ENCODE measurements at places on chromosomes 4 and X.

DNA sequence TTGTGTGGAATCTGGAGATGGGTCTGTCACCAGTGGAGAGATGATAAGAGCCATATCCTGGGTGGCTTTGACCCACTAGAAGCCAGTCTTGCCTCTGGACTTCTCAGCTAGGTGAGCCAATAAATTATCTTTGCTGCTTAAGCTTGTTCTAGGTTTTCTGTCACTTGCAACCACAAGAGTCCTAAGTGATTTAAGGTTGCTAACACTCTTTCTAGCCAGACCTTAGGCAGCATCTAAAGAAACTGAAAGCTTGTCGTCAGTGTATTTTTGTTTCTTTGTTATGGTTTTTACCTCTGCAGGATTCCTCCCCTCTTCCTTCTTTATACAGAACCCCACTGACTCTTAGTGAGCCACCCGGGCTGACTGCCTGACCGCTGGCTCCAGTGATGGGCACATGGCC is 37.1 kb upstream of the STIM2 start:
- no peak for DNase-seq

DNA sequence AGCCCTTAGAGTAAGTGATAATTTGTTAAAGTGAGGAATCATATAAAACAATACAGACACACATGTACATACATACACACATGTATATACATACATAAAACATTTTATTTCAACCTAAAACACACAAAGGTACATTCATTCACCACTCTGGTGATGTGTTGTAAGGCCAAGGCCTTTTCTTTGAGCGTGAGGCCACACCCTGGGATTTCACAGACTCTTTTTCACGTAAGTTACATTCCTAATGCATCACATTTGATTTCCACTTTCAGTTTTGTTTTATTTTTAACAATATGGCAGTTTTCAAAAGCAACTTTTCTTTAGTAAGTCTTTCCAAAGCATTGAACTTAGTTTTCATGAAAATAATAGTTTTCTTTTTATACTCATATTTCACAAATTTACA is 170.7 kb downstream of the COL4A6 start:
- no peak for DNase-seq

GRCh38 chr4:82543131-82543530 is 18.7 kb downstream of the TMEM150C start:
- DNase-seq = no peak

GRCh38 chrX:47941423-47941822 is 62.4 kb downstream of the ZNF182 start:
- no peak for DNase-seq

GRCh38 chr4:18127030-18127429 is 105.5 kb upstream of the LCORL start:
- no peak for DNase-seq

DNA sequence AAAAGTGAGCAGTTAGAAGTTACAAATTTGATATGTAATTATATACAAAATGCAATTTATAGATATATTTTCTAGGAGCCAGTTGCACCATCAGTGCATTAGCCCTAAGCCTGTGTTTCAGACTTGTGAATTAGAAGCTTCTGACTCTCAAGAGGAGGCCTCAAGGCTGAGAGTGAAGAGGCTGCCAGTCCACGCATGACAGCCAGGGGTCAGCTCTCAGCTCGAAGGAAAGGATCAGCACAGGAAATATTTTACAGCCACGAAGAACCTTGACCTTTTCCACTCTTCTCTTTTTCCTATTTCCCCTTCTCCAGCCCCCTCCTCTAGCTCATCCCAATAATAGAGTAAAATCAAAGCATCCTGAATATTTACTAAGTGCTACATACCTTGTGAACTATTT is 642.4 kb downstream of the TRIML1 start:
- peak; percentile 0 for DNase-seq

DNA sequence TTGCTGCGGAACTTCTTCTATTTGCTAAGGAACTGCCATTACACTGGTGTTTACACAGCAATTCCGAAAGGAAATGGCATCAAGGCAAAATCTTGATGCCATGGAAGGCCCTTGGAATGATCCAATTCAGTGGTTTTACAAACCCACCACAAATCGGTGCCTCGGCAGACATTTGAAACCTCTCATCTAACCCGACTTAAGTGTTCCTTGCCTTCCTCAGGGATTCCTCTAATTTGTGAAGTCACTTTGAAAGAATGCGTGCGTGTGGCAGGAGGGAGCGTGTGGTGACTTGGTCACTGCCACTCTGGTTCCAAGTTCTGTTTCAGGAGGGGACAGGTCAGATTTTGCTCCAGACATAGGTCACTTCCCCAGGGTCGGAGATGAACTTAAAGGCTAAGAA is 4.8 kb downstream of the NOP14 start:
- no peak for DNase-seq

DNA sequence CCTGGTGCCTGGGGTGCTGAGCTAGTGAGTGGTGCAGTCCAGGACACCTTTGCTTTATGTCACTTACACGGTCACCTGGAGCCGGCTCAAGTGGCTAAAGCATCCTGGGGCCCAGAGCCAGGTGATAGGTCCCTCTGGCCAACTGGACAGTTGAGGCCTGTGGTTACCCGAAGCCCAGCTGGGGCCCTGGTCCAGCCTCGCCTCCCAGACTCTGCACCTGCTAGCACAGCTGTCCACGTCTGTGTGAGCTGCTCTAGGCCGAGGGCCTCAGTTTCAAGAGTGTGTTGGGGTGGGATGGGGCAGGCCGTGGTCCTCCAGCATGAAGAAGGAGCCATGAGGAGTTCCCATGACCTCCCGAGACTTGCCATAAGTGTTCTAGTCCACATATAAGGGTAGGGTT is 7.7 kb upstream of the ADD1 start:
- no peak for DNase-seq

DNA sequence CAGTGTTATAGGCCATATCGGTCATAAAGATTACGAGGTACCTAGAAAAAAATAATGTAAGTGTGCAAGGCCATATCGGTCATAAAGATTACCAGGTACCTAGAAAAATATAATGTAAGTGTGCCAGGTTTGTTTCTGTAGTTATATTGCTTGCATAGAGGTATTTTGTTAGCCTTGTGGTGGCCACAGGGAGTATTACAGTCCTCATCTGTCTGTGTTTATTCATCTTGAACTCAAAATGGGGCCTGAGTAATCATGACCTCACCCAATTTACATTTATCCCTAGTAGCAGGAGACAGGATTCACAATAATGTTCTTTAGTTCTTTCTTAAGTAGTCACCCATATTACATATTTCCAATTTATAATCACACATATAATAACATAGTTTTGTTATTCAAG is 459.7 kb downstream of the MID1IP1 start:
- no peak for DNase-seq

DNA sequence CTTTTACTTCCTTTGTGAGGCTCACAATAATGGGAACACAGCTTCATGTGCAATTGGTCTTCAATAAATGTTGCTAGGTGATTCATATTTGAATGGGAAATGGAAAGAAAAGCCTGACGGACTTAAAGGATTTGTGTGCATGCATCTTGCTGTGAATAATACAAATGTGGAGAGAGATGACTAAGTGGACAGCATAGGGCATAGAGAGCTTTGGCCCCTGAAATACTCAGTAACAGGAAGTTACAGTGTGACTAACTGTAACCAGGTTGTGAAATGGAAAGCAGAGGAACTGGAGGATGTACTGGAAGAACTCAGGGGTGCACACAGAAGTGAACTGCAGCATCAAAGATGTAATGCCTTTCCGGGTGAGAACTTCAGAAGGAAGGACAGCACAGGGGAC is 206.7 kb downstream of the MGST2 start:
- DNase-seq = peak; percentile 51

- DNase-seq = no peak
These were observed 38.1 kb upstream of the CLDN24 start for GRCh38 chr4:183360161-183360919.

- DNase-seq = peak; percentile 1
These were observed at the start of gene GPRASP2 for GRCh38 chrX:102712216-102712966. Gene GPRASP2, plus strand, starts transcription at chrX:102712448. Its CDS starts 2,422 bp downstream, at chrX:102714870.

- DNase-seq = no peak
These were observed 40.8 kb downstream of the SLC34A2 start for GRCh38 chr4:25696409-25696808.

DNA sequence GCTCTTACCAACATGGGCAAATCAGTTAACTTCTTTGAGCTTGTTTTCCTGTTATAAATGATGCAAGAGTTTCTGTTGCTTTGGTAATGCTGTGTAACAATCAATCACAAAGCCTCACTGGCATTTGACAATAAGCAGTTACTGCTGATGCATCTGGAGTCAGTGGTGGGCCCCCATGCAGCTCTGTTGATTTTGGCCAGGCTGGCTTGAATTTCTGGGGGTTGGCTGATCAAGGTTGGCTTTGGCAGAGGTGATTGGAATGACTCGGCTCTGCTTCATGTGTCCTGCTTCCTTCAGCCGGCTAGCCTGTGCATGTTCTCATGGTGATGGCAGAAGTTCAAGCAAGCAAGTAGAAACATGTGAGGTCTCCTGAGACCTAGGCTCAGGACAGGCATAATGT is 90.4 kb downstream of the PHEX start:
- no peak for DNase-seq

- DNase-seq = no peak
These were observed 110.9 kb downstream of the HDAC8 start for GRCh38 chrX:72461766-72462165.

GRCh38 chr4:149005191-149005590 is 563.0 kb upstream of the NR3C2 start:
- DNase-seq = no peak

- no peak for DNase-seq
These were observed 23.3 kb upstream of the GUCY1B1 start for GRCh38 chr4:155735496-155735895.

DNA sequence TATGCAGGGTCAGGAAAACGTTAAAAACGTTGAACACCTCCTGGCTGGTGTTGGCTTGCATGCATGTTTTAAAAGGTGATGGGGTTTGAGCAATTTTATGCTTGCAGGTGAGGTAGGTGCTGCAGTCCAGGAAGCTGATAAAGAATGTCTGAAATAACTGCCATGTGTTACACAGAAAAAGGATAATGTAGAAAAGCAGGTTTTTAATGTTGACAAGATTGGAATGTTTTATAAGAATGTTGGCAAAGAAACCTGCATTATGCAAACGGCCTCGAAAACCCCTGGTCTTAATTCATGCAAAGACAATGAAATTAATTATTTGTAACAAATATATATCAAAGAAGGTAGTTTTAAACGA is 723.7 kb upstream of the AGA start:
- no peak for DNase-seq

DNA sequence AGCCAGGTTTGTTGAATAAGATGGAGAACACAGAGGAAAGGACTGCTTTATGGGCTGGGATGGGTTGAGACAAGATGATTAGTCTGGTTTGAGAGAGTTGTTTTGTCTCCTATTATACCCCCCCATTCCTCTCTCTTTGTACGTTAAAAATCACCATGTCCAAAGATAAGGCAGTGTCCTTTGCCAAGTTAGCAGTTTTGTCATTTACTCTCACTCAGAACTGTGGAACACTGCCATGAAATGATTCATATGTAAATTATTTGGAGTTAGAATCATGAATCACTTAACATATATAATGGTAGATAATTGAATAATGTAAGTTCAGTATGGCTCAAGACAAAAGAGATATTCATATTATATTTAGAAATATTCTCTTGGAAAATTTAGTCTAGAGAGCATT is 151.3 kb downstream of the DCLK2 start:
- DNase-seq = peak; percentile 23

- no peak for DNase-seq
These were observed 92.2 kb upstream of the GPR34 start for GRCh38 chrX:41596596-41596995.

DNA sequence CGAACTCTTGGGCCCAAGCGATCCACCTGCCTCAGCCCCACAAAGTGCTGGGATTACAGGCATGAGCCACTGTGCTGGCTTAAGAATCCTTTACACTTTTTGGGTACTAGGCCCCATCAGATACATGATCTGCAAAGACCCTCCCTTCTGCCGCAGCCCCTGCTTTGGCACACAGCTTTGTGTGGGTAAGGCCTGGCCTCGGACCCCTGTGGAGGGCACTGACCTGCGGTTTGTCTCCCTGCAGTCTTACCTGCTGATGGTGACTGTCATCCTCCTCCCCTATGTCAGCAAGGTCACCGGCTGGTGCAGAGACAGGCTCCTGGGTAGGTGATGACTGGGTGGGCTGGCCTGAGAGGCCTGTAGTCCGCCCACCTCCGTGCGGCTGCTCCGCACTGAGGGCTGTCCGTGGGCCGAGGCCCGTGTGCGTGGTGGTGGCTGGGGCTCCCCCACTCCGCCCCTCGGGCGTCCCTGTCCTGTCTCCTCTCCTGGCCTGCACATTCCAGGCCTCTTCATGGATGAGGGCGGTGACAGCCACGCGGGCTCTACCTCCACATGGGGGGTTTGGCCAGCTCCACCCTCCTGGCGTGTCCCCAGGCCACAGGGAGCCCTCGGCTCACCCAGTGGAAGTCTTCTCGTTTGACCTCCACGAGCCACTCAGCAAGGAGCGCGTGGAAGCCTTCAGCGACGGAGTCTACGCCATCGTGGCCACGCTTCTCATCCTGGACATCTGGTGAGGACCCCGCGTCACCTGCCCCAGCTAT is 18.0 kb downstream of the DGKQ start:
- no peak for DNase-seq

- no peak for DNase-seq
These were observed 90.0 kb downstream of the GPRIN3 start for GRCh38 chr4:89217604-89218003.

- DNase-seq = no peak
These were observed 178.5 kb upstream of the CTSO start for GRCh38 chr4:156132196-156132595.

DNA sequence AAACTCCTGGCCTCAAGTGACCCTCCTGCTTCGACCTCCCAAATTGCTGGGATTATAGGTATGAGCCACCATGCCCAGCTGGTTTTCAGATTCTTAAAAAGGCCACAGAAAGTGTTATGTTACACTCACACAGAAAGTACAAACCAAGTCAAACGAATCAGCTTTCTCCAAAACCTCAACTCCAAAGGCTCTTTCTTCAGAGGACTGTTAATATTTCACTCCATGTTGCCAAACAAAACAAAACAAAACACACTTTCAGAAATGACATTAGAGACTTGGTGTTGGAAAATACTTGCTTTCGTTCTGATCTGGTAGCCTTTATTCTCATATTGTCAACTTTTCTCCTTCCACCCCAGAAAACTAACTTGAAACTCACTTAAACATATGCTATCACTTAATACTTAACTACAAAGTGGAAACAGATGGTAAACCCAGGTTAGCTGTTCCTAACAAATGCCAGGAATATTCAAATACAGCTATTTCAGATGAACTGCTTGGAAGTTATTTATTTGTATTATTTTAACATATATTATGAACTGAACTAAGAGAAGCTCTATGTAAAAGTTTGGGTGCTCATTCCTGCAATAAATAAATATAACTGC is 34.7 kb downstream of the RLIM start:
- DNase-seq = no peak

DNA sequence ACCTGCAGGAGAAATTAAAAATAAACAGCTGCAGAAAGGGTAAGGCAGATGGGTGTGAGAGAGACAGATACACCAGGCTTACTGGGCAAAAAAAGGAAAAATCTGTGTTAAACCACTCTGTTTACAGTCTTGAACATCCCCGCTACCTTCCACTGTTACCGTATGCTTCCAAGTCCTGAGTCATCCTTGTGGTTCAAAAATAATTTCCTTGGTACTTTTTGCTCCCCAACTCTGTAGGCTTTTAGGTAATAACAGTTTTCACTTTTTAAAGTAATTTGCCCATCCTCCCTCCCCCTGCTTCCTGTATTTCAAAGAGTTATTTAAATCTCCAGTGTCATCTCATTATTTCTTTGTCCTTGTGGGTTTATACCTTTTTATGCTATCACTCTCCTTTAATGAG is 210.1 kb upstream of the FAT4 start:
- no peak for DNase-seq
